Effector memory CD8-positive, alpha-beta T cell (primary cell): ENCODE measurements at places on chromosomes 12 and 14.

DNA sequence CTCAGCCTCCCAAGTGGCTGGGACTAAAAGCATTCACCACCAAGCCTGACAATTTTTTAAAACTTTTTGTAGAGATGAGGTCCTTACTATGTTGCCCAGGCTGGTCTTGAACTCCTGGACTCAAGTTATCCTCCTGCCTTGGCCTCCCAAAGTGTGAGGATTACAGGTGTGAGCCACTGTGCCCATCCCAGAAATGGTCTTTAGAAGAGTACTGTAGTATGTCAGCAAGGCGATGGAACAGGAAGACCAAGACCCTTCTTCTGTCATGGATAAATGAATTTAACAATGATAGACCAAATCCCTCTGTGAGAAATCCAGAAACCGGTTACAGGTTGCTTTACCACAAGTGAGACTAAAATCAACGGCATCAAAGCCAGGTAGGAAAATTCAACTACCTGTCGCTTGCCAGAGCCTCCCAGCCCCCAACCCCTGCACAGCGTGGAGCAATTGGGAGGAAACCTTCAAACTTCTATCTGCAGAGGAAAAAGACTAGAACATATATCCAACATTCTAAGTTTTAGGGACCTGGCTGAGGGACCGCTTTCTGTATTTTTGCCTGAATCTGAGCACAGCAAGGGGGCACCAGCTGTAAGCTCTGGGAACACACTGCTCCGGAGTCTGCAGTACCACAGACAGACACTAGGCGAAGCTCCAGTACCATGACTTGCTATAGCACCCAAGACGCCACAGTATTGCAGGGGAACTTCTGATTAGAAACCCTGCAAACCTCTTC lies 51.3 kb downstream of the CPSF6 start:
- DNase-seq, result peak; percentile 66

GRCh38 chr14:95482627-95483308 lies 33.7 kb downstream of the SYNE3 start:
- DNase-seq, result no peak

DNA sequence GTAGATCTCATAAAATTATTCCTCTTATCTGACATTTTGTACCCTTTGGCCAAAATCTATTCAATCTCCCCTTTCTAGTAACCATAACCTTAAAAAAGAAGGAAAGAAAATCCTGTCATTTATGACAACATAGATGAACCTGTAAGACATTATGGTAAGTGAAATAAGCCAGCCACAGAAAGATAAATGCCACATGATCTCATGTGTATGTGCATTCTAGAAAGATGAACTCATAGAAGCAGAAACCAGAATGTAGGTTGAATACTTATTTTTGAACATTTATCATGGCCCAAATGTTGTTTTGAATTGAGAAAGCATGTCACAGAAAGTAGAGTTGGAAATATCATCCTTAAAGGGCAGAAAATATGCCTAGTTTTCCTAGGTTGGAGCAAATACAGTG lies 1053.6 kb downstream of the SLC6A15 start:
- no peak for DNase-seq

- DNase-seq, result no peak
Observed at GRCh38 chr12:132389526-132390286, 60.3 kb upstream of the GALNT9 start.

- no peak for DNase-seq
Observed at GRCh38 chr12:117125272-117125613, 26.0 kb upstream of the TESC start.

DNA sequence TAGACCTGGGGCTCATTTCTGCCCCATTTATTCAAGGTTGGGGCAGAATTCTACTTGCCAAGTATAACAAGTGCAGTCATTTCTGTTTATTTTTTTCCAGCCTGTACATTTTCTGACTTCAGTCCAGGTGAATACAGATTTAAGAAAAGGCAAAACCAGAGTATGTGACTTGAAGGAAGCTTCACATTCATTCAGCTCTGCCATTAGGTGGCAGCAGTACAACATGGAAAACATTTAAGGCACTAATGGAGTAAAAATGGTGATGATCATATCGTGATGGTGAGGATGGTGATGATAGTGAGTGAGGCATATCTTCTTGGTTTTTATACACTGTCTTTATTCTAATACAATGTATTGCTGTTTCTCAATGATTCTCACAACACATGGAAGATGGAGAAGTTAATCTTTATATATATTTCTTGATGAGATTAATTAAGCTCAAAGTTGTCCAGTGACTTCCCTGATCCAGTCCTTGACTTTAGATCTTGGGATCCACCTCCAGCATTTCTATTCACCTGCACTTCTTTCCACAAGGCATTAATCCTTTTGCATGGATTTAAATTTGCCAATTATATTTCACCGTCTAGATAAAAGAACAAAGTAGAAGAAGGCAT lies 176.7 kb upstream of the SEL1L start:
- DNase-seq, result no peak

GRCh38 chr12:6229224-6230218 lies 29.3 kb downstream of the CD9 start:
- no peak for DNase-seq

GRCh38 chr12:85794531-85794930 lies 41.7 kb downstream of the RASSF9 start:
- DNase-seq, result no peak

DNA sequence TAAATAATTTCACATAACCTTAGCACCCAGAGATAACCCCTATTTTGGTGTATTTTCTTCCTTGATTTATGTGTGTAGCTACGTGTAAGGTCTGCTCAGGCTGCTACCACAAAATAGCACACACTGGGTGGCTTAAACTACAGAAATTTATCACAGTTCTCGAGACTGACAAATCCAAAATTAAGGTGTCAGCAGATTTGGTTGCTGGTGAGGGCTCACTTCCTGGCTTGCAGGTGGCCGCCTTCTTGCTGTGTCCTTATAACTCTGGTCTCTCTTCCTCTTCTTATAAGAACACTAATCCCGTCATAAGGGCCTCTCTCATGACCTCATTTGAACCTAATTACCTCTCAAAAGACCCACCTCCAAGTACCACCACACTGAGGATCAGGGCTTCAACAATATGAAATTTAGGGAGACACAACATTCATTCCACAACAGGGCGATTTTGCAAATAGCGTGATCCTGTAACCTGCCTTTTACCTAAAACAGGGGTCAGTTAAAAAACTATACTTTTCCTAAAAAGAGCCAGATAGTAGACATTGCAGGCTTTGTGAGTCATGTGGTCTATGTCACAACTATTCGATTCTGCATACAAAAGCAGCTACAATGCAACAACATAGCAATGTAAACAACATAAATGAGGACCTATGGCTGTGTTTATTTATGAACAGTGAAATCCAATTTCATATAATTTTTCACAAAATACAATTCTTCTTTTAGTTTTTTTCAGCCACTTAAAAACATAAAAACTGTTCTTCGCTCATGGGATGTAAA lies 371.7 kb downstream of the DPF3 start:
- DNase-seq, result no peak

- DNase-seq, result no peak
Observed at GRCh38 chr14:59920378-59920683, 387 bp downstream of the LRRC9 start.
